ENCODE measurements at places on chromosomes 4 and X.

- DNase-seq: peak; percentile 39
Measured at GRCh38 chrX:42714981-42715700, 62.8 kb downstream of the PPP1R2C start.

DNA sequence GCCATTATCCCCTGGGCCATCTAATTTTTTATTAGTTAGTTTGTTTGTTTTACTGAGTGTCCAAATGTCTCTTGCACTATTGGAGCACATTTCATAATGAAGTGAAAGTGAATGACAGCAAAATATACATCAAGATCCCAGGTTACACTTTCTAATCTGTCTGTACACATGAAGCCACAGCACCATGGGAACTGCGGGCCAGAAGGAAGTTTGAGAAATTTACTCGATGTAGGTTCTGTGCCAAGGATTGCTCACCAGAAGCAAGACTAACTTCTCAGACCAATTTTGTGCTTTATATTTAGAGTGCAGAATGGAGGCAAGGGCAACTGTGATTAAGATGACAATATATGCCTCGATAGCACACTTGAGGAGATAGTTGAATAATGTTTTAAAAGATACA, 258.0 kb downstream of the COL25A1 start:
- no peak for DNase-seq

GRCh38 chrX:53580742-53581504, 105.6 kb downstream of the HUWE1 start:
- peak; percentile 37 for DNase-seq

- no peak for DNase-seq
Measured at GRCh38 chrX:147737690-147738089, 174.0 kb upstream of the FMR1 start.

DNA sequence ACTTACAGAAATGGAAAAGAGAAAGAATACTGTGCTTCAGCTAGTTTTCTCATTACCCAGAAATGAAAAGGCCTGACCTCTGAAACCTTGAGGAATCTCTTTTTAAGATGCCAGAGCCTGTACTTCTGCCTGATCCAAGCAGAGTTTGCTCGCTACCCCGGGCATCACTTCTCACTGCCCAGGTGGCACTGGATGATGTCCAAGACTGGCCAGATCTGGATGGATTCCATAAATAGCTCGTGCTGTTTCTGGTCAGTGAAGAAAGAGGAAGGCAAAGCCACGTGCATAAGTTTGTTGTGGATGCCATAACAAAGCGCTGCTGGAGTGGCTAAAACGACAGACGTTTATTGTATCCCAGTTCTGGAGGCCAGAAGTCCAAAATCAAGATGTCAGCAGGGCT, 133.5 kb downstream of the TBL1X start:
- DNase-seq: no peak

DNA sequence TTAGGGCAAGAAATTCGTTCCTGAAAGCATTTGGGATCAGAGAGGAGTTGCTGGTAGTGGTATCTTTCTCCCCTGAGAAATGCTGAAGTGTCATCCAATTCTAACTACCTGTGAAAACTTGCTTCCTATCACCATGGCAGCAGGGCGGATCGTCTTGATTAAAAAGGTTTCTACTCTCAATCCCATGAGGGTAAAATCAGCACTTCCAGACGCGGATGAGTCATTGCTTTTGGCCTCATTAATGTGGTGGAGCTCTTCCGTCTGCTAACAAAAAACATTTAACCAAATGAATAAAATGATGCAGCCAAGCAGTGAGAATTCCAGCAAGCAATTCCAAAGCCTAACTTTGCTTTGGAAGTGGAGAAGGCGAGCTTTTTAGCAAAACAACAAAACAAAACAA, 325.6 kb downstream of the CAMK2D start:
- DNase-seq: peak; percentile 30

- no peak for DNase-seq
Measured at GRCh38 chr4:118113220-118113619, 78.9 kb downstream of the NDST3 start.

DNA sequence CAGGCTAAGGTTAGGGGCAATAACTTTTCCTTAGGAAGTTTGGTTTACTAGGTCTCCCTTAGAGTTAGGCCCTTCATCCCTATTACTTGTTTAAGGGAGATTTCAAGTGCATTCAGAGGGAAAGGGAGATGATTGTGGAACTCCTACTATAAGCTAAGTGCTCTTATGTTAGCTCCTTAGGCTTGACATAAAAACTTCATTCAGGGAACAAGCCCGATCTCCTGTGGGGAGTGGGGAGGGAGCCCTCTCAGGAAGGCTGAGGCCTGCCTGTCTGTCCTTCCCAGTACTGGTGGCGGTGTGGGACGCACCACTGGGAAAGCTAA, 8.0 kb downstream of the KLF3 start:
- DNase-seq: no peak

- DNase-seq: no peak
Measured at GRCh38 chr4:123652476-123652875, 255.9 kb downstream of the SPRY1 start.

DNA sequence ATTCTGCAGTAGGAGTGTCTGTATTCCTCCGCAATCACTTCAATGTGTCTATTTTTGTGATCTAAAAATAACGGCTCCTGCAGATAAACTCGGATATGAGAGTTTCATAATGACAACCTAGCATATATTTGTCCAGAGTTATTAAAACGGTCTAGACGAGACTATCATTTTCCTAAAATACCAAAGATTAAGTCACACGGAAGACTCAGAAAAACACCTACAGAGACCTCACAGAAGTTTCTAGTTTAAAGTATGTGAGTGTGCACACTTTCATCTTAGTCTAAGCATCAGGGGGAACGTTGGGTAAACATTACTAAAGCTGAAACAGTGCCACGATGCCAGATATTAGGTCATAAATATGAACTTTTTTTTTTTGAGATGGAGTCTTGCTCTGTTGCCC, 156.9 kb downstream of the AFAP1 start:
- DNase-seq: no peak

- DNase-seq: no peak
Measured at GRCh38 chr4:98945297-98945850, 16.4 kb upstream of the EIF4E start.

- no peak for DNase-seq
Measured at GRCh38 chr4:80154545-80154933, 42.8 kb upstream of the PRDM8 start.

- no peak for DNase-seq
Measured at GRCh38 chr4:7151668-7152227, 40.6 kb upstream of the SORCS2 start.

GRCh38 chrX:13252726-13253125, 67.1 kb downstream of the ATXN3L start:
- DNase-seq: no peak

DNA sequence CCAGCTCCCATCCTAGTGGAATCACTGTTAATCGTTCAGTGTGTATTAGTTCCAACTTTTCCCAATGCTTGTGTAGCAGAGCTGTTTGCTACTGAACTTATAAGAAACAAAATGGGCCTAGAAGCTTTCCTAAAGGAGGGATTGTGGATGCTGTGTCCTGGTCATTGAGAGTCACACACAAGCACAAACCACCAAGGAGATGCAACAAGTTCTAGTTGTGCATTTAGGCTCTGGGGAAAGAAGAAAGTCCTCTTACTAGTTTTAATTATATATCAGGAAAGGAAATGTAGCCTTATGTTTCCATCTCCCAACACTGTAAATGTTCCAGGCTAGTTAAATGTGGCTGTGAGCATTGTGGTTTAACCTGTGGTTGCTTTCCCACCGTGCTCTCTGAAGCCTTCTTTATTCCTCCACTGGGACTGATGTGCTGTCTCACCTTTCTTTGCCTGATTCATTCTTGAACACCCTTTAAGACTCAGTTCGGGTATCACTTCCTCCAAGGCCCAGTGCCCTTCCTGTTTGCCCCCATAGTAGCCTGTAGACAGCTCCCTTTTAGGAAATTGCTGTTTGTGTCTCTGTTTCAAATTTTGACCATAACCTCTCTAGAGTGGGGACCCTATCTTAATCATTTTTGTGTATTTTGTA, 34.3 kb downstream of the ATP10D start:
- no peak for DNase-seq

GRCh38 chrX:17654116-17654515, 83.2 kb upstream of the SCML1 start:
- no peak for DNase-seq

DNA sequence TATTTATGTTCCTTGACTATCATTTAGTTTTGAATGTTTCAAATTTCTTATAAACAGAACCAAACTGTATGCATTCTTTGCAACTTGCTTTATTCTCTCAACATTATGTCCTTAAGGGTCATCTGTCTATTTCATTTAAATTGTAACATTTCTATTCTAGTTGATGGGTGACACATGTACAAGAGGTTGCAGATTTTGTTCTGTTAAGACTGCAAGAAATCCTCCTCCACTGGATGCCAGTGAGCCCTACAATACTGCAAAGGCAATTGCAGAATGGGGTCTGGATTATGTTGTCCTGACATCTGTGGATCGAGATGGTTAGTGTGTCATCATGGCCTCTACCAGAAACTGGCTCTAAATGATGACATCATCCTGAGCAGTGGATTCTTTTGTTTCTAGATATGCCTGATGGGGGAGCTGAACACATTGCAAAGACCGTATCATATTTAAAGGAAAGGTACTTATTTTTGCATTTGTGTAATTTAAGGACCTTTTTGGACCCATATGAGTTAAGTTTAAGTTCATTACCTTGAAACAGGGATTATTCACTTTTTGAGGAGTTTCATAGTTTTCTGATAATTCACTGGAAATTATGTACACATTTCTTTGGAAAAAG, 6.1 kb downstream of the LIAS start:
- no peak for DNase-seq

GRCh38 chr4:131499141-131499873, 1649.8 kb upstream of the PCDH10 start:
- DNase-seq: no peak

DNA sequence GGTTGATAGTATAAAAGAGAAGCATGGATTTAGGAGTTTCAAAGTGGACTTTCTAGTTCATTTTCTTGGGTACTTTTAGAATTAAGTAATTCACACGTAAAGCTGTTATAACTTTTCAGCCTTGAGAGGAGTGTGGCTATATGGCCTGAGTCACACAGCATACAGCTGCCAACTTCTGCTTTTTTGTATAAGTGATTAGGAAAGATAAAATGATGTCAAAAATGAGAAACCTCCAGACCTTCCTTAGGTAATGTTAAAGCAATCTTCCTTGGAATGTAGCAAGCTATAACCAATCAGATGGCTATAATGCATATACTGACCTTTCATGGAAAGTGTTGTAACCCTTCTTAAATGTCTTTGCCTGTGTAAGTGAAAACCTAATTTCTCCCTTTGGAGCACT, 39.2 kb downstream of the RAB40AL start:
- no peak for DNase-seq

- no peak for DNase-seq
Measured at GRCh38 chr4:118279328-118279727, 73.5 kb downstream of the PRSS12 start.

DNA sequence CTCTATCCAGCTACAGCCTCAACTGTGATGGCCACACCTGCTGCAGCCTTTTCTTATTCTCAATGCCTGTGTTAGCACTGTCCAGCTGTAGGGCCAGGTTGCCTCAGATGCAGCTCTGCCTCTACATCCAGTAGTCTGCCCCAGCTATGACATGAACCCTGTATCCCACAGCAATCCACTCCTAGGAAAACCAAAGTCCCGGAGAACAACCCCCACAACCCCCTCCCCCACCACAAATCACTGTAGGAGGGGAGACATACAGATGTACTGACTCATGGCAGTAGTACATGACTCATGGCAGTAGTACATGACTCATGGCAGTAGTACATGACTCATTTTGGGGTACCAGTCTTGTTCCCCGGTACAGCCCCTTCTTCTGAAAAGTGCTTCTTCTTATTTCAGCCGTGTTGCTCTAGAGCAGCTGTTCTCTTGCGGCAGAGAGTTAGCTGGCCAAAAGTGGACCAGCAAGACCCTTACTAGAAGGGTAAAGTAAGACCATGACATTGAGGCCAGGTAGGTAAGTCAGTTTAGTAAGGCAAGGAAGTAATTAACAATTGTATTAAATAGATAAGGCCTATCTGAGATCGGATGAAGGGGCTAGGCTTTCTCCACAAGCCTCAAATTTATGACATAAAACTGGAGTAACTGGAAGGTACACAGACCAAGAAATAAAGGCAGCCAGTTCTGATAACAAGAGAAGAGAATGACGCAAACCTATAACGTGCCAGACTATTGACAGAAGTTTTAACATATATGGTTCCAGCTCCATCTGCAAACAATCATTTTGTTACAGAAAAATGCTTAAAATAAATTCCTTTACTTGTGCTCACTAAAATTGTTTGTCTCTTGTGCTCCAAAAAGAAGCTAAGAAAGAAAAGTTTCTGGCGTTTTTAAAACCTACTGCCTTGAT, 221.4 kb downstream of the TACR3 start:
- DNase-seq: no peak

- DNase-seq: no peak
Measured at GRCh38 chr4:177047851-177048174, 255.1 kb upstream of the VEGFC start.

Measured in left ventricle myocardium superior (tissue), 1 donor.